ENCODE measurements at places on chromosomes 1 and 21.

DNA sequence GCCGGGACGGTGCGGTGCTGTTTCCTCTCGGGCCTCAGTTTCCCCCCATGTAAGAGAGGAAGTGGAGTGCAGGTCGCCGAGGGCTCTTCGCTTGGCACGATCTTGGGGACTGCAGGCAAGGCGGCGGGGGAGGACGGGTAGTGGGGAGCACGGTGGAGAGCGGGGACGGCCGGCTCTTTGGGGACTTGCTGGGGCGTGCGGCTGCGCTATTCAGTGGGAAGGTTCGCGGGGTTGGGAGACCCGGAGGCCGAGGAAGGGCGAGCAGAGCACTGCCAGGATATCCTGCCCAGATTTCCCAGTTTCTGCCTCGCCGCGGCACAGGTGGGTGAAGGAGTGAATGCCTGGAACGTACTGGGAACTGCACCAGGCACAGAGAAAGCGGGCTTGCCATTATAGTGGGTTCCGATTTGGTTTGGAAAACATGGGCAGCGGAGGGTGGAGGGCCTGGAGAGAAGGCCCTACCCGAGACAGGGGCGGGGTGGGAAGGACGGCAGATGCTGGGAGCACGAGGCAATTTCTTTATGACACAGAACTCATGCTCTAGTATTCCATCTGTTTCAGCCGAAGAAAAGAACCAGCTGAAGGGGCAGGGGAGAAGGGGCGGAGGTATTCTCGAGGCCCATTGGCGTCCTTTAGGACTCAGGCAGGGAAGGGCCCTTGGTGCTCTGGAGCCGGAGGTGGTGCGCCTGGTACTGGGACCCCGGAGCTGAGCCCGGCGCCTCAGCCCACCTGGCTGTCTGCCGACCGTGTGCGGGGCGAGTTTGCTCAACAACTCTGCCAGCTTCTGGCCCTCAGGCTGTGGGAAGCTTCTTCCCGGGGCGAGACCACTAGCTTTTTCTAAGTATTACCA, 960 bp downstream of the PCSK9 start:
- DNase-seq: no peak

- no peak for DNase-seq
Observed at GRCh38 chr21:15282665-15283064, 217.9 kb upstream of the NRIP1 start.

DNA sequence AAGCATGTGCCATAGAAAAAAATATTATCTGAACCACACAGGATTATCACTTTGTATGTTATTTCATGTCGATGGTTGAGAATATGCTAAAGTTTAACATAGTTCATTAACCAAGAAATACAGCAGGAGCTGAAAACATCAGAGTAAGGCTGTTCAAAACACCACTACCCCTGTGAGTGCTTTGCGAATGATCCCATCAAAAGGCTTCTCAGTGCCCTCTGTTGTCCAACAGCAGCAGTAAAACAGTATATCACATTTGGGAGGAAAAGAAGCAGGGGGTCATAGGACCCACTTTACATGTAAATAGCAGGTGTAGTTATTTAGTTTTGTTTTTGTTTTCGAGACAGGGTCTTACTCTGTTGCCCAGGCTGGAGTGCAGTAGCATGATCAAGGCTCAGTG, 289.4 kb upstream of the FMN2 start:
- DNase-seq: no peak

DNA sequence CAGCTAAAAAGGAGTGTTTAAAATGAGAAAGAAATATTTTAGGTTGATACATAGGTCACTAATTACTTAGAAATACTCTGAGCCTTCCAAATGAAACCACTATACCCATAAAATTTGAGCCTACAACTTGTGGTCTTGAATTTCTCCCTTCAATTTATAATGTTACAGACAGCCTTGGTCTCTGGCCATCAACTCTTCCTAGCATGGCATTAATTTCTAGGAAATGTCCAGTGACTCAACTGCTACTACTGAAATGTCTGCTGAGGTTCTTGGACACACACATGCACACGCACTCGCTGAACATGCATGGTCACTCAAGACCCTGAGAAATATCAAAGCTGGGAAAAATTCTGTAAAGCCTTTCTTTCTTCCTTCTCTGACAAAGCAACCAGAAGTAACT, 61.1 kb upstream of the SAMSN1 start:
- DNase-seq: no peak

- DNase-seq: no peak
Observed at GRCh38 chr1:200274116-200274515, 135.7 kb downstream of the ZNF281 start.

- peak; percentile 48 for DNase-seq
Observed at GRCh38 chr1:17438318-17439249, 893 bp downstream of the RCC2 start.

- no peak for DNase-seq
Observed at GRCh38 chr1:166302989-166303758, 136.4 kb upstream of the FAM78B start.

GRCh38 chr1:2093055-2093454, 42.8 kb downstream of the PRKCZ start:
- no peak for DNase-seq

GRCh38 chr1:66274634-66275033, 259.3 kb upstream of the SGIP1 start:
- no peak for DNase-seq

DNA sequence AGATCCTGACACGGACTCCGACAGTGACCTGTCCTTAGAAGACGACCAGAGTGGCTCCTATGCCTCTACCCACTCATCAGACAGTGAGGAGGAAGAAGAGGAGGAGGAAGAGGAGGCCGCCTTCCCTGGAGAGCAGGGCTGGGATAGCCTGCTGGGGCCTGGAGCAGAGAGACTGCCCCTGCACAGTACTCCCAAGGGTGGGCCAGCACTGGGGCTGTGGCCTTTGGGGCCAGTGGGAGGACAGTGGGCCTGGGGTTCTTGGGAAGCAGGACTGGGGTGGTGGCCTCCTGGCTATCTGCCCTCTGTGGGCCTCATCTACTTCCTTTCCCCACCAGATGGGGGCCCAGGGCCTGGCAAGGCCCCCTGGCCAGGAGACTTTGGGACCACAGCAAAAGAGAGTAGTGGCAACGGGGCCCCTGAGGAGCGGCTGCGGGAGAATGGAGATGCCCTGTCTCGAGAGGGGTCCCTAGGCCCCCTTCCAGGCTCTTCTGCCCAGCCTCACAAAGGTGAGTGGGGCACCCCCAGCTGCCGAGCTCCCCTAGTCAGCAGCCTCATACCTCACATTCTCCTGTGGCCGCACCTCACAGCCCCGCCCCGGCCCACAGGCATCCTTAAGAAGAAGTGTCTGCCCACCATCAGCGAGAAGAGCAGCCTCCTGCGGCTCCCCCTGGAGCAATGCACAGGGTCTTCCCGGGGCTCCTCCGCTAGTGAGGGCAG, 10.0 kb downstream of the PSRC1 start:
- DNase-seq: no peak

- DNase-seq: no peak
Observed at GRCh38 chr1:43284546-43285110, 753 bp downstream of the C1orf210 start.

All from stimulated activated CD4-positive, alpha-beta T cell treated with anti-CD3 and anti-CD28 coated beads, TNF-alpha, amount 100 ng/mL, for 48 hours (primary cell).